Smooth muscle cell of the brain vasculature (primary cell): ENCODE measurements at places on chromosomes 1 and 21.
A peak's percentile ranks its signal among the peaks of the same experiment; 100 is the strongest.

DNA sequence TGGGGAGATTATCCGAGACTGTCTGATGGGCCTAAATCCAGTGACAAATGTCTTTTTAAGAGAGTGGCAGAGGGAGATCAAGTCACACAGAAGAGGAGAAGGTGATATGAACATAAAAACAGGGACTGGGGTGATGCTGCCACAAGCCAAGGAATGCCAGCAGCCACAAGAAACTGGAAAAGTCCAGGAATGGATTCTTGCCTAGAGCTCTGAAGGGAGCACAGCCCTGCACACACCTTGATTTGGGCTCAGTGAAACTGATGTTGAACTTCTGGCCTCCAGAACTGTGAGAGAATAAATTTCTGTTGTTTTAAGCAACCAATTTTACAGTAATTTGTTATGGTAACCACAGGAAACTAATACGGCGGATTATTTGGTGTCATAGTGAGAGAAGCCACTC lies 19.5 kb downstream of the CITED4 start:
- DNase-seq, result no peak

DNA sequence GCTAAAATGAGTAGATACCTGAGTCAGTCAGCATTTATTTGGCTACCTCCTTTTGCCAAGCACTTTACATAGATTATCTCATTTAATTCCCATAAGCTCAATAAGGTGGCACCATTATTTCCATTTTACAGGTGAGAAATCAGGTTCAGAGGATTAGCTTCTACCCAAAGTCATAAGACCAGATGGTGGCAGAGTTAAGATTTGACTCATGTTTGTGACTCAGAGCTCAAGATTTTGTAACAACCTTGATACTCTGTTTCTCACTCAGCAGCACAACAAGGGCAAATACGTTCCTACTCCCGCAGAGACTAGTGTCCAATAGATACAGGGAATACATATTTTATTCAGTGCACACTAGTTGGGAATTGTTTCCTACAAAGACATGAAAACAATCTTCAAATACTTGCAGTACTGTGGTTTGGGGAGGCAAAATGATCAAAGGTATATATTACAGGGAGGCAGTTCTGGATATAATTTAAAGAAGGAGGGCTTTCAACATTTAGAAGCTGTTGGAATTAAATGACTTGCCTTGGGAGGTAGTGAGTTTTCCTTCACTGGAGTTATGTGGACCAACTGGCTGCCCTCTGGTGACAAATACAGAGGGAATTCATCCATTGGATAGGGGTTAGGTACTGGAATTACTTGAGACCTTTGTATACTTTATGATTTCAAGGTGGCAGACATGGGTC lies 3.6 kb downstream of the LEPR start:
- peak; percentile 51 for DNase-seq

DNA sequence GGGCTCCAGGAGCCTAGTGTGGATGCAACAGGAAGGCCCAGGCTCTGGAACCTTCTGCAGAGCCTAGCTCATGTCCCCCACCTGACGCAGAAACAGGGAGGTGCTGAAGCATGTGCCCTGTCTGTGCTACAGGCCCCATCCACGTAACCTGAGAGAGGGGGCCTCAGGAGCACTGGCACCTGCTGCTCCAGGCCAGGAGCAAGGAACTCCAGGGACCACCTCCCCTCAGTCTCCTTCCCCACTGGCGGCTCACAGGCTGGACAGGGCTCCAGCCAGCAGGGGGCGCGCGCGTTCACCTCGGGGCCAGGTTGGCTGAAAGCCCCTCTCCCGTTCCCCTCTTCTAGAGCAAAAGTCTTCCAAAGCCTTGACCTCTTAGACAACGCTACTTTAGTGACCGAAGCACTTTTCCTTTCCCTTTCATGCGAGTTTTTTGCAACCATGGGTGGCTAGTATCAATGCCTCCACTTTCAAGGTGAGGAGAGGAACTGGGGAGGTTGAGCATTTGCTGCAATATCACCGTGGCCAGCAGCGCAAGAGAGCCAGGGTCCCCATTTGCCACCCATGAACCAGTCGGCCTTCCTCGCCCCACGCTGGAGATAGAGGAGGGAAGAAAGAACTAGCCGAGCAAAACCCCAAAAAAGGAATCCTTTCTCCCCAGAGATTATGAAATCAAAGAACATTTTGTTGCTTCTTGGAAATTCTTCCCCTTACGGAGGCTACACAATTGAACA lies 52.4 kb upstream of the GPR157 start:
- no peak for DNase-seq

- DNase-seq, result no peak
These were observed 158.7 kb downstream of the NTPCR start for GRCh38 chr1:233109096-233109495.

DNA sequence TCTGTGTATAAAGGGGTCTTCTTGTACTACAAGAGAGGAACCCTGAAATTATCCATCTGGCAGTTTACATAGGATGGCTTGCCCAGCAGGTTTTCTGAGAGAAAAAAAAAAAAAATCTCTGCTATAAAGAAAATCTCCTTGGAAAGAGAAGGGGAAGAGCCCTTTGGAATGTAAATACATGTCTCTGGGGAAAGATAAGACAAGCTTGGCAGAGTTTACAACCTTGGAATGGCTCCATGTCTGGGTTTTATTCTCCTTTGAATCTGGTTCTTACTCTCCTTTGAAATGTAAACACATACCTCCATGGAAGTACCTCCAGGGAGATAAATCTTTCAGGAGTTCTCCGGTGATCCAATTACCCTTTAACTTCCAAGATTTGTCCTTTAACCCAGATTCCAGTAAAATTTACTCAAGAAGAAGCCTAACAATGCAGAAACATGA lies 45.1 kb upstream of the DNAH14 start:
- DNase-seq, result no peak

- no peak for DNase-seq
These were observed 25.1 kb downstream of the ZBTB17 start for GRCh38 chr1:15950763-15951295.

DNA sequence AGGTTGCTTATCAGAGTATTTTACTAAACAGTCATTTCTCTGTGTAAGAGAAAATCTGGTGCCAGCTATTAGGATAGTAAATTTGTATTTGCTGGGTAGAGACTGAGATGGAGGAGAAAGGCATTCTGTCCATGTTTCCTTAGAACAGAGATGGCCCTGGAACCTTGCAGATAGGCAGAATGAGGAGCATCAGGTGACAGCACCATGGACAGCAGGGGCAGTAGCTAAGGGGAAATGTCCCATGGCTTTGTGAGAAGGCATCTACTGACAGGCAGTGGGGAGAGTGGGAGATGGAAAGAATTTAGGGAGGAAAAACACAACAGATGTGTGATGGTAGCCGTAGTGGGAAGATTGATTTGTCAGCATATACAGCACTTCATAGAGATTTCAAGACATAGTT lies 105.0 kb downstream of the PRRX1 start:
- no peak for DNase-seq

DNA sequence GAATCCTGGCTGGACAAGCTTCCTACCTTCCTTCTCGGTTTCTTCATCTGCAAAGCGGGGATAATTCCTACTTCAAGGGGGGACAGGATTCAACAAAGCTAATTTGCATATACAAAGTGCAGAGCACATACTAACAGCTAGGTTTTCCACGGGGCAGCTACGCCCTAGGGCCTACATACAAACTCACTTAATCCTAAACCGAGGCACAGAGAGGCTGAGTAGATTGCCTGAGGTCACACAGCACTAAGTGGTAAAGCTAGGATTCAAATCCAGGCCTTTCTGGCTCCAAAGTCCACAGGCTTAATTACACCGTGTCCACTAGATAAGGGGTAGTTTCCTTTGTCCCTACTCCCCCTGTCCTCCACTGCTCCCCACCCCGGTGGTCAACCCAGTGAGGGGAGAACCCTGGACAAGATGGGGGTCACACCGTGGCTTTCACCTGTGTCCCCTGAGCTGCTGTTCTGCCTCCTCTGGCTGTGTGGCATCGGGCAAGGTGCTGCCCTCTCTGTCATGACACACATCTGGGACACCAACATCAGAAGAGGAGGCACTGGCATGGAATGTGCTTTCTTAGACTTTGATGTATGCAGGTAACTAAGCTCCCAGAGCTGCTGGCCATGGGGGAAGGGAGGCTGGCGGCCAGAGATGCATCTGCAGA lies 44.5 kb downstream of the TAS1R2 start:
- no peak for DNase-seq

DNA sequence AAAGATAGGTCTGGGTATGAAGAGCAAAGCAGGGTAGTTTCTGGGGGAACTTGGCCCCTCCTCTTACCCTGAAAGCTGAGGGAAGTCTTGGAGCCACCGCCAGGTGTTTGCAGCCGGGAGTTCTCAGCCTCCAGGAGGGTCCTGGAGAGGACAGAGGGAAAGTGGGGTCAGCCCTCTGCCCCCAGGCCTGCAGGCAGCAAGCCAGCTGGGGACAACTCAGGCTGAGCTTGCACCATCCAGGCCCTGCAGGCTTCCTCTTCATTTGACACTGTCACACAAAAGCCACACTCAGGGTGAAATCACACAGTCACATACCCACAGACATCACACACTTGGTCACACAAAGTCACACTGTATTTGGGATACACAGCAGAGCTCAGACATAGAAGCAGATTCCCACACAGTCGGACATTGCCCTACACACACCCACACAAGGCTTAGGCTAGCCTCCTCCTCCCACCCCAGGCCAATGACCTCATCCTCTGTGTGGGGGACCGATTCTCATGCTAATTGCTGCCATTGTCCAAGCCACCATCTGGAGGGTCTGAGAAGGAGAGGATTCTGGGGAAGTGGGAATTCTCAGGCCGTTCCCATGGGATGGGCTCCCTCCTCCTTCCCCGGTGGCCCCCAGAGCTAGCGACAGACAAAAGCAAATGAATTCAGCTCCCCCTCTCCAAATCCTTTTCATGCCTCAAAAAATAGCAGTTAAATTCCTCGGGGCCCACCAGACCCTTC lies 3.7 kb downstream of the NES start:
- DNase-seq, result no peak

- DNase-seq, result no peak
These were observed 190.0 kb upstream of the SAMSN1 start for GRCh38 chr21:14736162-14736561.

DNA sequence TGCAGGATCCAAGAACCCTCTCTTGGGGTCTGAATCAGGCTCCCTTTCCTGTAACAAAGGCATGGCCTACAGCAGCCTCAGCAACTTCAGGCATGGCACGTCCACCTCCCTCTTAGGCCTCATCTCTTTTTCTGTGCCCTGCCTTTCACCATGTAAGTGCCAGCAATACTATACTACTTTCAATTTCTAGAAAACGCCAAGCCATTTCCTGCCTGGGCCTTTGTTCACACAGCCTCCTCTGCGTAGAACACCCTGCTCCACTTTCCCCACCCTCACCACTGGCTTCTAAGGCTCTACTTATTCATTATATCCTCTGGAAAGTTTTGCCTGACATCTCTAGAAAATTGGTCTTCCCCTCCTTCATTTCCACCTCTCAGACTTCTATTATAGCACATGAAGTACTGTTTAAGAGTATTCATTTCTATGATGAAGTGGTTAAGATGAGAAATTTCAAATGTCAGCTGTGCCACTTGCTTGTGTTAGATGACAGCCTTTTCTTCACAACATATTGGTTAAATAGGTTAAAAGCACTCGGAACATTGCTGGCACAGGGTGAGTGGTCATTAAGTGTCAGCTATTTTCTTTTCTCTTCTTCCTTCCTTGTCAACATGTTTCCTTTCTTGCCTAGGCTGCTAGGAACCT lies 41.6 kb upstream of the VWA5B1 start:
- DNase-seq, result no peak

- no peak for DNase-seq
These were observed 71.2 kb upstream of the EPS8L3 start for GRCh38 chr1:109834951-109835350.

GRCh38 chr1:27864264-27864895 lies 8.0 kb upstream of the THEMIS2 start:
- DNase-seq, result no peak

GRCh38 chr1:199218065-199218464 lies 579.2 kb downstream of the PTPRC start:
- DNase-seq, result no peak

DNA sequence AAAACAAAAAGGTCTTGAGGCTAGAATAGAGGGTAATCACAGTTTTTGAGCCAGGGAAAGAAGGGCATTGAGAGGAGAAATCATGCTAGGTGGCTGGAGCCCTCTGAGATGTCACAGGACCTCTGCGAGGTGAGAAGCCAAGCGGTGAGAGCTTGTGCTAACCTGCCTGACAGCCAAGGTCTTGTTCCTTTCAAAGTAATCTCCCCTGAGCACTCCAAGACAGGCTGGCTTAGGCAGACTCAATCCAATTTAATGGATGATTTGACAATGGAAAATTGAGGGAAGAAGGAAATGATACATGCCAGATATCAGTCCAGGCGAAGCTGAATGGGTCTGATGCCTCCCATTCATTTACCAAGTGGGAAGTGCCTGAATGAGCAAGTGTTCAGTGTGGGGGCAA lies 311.9 kb upstream of the PTBP2 start:
- no peak for DNase-seq

GRCh38 chr1:236716160-236716559 lies 29.9 kb downstream of the ACTN2 start:
- DNase-seq, result no peak

GRCh38 chr1:167566766-167567165 lies 13.2 kb upstream of the CREG1 start:
- no peak for DNase-seq

- no peak for DNase-seq
These were observed 2.5 kb upstream of the CHTOP start for GRCh38 chr1:153631047-153632022.

GRCh38 chr1:199799116-199799515 lies 228.4 kb upstream of the NR5A2 start:
- DNase-seq, result no peak

DNA sequence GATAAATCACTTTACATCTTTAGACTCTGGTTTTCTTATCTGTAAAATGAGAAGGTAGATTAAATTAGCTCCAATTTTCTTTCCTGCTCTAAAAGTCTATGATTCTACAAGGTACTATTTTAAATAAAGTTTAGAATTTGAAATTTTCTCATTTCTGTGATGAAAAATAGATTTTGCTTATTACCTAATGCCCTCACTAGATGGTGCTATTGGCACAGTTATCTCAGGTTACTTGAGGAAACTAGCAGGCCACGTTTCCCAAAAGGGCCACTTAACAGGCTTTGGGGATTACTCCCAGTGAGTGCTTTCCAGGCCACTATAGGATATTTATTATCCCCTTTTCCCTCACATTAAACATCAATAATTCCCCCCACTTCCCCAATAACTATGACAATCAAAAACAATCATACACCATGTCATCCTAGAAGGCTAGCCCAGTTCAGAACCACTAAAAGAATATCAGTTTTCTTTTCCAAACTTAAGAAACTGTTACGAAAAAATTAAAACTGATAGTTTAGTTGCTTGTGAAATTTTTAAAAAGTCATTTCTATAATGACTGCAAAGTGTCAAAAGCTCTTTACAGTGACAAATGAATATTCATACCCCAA lies 30.6 kb downstream of the OMA1 start:
- DNase-seq, result peak; percentile 61

DNA sequence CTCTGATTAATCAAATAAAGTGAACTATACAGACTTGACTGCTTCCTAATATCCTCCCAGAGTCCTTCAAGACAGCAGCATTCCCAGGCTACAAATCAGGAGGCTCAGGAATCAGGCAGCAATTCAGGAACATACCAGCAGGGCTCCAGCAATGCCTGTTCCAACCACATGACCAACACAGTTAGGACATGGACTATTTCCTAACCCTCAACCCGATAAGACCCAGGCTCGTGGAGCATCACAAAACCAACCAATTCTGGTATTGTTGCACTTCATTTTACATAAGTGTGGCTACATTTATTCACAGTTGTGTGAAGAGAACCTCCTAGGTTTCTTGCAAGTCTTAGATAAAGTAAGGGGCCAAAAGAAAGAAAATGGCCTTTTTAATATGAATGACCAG lies 546.2 kb upstream of the ADGRL2 start:
- DNase-seq, result no peak
